ENCODE measurements at places on chromosomes 3 and 15.

- DNase-seq = peak; percentile 48
- H3K36me3 ChIP-seq = no peaks in the 10 kb centered on the region
- H3K4me3 ChIP-seq = no peak overlapping the region
Measured at GRCh38 chr3:36904641-36905040, 40.2 kb downstream of the TRANK1 start.

GRCh38 chr3:72702997-72703396 lies 145.2 kb downstream of the SHQ1 start:
- no peak overlapping the region for H3K4me3 ChIP-seq
- DNase-seq = no peak
- H3K27ac ChIP-seq = no peak overlapping the region
- no peaks in the 10 kb centered on the region for H3K27me3 ChIP-seq
- no peaks in the 10 kb centered on the region for H3K36me3 ChIP-seq

- no peaks in the 10 kb centered on the region for H3K27me3 ChIP-seq
- no peak overlapping the region for H3K27ac ChIP-seq
- no peak overlapping the region for H3K4me3 ChIP-seq
- no peaks in the 10 kb centered on the region for H3K36me3 ChIP-seq
Measured at GRCh38 chr15:33941279-33942063, 26.8 kb upstream of the CHRM5 start.

- no peaks in the 10 kb centered on the region for H3K4me1 ChIP-seq
- no peak for DNase-seq
Measured at GRCh38 chr15:84795186-84795585, 22.0 kb upstream of the ALPK3 start.

- no peak for DNase-seq
- H3K4me3 ChIP-seq = no peak overlapping the region
- no peak overlapping the region for H3K27ac ChIP-seq
- H3K4me1 ChIP-seq = no peaks in the 10 kb centered on the region
- H3K36me3 ChIP-seq = no peaks in the 10 kb centered on the region
Measured at GRCh38 chr3:2910997-2911396, 199.2 kb downstream of the IL5RA start.

DNA sequence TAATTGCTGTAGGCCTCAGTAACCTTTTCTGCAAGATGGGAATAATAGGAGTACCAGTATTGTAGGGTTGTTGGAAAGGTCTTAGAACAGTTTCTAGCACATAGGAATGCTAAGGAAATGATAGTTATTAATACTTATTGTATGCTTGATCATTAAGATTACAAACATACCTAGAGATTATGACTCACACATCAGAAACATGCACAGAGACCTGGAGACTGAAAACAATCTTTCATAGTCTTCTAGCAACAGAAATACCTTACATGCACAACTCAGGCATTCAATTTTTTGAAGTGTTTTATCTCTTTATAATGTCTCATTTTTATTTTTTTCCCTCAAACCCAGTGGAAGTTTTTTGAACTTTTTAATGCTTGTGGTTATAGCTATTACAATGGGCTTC lies 104.4 kb upstream of the ZBTB20 start:
- H3K27ac ChIP-seq = no peak overlapping the region
- no peak for DNase-seq

DNA sequence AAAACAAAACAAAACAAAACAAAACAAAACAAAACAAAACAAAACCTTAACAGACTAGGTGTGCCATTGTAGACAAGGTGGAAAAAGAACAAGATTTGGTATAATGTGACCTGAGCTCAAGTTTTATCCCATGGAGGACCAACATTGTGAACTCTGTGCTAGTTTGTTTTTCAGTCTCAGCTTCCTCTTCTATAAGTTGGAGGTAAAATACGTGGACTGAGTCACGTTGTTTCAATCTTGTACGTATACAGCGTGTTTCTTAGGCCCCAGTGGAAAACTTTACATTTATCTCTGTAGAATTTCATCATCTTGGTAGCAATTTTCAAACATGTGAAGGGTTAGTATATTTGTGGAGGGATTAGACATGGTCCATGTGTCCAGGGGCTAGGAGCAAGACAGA lies 261.6 kb downstream of the CD47 start:
- H3K4me3 ChIP-seq = no peak overlapping the region
- H3K27ac ChIP-seq = no peak overlapping the region
- no peaks in the 10 kb centered on the region for H3K27me3 ChIP-seq
- no peaks in the 10 kb centered on the region for H3K36me3 ChIP-seq

DNA sequence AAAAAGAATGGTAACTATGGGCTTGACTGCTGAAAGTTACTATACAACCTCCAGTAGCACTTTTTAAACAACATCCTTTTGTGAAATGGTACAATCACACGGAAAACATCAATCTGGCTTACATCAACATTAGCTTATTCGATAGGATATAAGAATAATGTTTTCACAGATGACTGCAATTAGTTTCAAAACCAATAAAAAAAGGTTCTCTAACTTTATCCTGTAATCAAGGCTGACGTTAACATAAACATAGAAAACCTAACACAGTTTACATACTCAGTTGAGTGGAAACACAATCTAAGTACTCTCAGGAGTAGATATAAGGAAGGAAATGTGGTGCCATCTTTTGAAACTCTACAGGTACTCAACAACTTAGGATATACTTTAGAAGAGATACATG lies 102.2 kb downstream of the DLG1 start:
- no peak overlapping the region for H3K27ac ChIP-seq
- peaks cover 15% of the 10 kb centered on the region for H3K36me3 ChIP-seq
- DNase-seq = no peak
- no peaks in the 10 kb centered on the region for H3K4me1 ChIP-seq
- no peak overlapping the region for H3K4me3 ChIP-seq

GRCh38 chr3:72490688-72491435 lies 357.4 kb downstream of the SHQ1 start:
- no peak overlapping the region for H3K4me3 ChIP-seq
- H3K27ac ChIP-seq = no peak overlapping the region
- H3K27me3 ChIP-seq = no peaks in the 10 kb centered on the region
- H3K36me3 ChIP-seq = no peaks in the 10 kb centered on the region
- no peaks in the 10 kb centered on the region for H3K4me1 ChIP-seq
- peak; percentile 39 for DNase-seq

DNA sequence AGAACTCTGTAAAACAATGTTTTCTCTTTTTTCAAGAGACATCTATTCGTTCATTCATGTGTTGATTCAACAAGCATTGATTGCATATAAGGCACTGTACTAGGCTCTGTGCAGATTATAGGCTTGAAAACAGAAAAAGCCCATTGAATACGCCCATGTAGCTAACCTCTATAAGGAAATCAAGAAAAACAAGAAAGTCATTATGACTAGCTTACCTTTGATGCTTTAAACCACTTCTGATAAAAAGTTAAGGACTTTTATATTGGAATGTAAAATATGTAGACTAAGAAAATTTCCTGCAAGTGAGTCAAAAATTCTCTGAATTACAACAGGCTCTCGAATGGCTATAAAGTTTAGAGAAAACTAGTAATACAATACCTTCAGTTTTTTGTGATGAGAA lies 92.5 kb downstream of the BDH1 start:
- peaks cover 28% of the 10 kb centered on the region for H3K4me1 ChIP-seq
- H3K27ac ChIP-seq = no peak overlapping the region
- H3K36me3 ChIP-seq = no peaks in the 10 kb centered on the region
- DNase-seq = no peak
- H3K4me3 ChIP-seq = no peak overlapping the region
- no peaks in the 10 kb centered on the region for H3K27me3 ChIP-seq

DNA sequence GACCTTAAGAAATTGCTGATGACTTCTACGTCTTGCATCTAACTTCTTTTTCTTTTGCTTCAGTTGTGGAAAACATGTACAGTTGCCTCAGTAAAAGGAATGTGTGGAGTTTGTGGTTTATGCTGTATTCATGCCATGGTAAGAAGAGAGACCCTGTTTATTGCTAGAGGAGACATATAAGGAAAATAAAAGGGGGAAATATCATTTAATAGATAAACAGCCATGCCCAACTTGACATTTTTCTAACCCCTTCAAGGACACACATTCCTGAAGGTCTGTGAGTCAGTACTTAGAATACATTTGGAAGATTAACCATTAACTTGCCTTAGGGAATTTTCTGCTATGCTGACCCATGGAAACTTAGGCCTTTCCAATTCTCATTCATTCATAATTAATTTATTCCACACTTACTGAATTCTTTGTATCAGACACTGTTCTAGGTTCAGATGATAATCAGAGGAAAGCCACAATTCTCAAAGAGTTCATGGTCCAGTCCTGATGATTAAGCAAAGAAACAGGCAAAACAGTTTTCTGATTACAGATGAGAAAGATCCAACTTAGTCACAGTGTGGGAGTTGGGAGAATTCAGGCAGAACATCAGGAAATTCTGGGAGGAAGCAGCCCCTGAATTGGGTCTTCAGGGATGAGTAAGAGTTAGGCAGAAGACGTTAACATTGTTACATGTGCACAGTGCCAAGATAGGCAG lies 329.8 kb upstream of the RASGRP1 start:
- no peak overlapping the region for H3K27ac ChIP-seq
- no peaks in the 10 kb centered on the region for H3K36me3 ChIP-seq
- DNase-seq = no peak

DNA sequence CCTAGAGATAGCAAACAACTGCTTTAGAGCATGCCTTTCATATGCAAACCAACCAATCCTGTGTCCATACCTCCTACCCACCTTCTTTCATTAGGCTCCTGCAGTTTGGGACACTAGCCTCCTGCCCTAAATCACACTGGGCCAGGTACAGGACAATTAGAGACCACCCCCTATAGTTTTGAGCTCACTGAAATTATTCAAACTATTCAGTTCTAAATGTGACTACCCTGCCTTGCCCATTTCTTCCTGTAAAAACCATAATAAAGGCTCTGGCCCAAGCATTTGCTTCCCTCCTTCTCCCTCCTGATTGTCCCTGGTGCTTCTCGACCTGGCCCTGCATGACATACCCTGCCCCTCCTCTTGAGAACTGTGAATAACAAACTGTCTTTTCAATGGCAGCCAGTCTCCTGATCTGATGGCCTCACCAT lies 31.4 kb upstream of the LRIG1 start:
- H3K36me3 ChIP-seq = no peaks in the 10 kb centered on the region
- peak overlapping the region; percentile 91 for H3K27ac ChIP-seq
- peaks cover 60% of the 10 kb centered on the region for H3K4me1 ChIP-seq
- no peaks in the 10 kb centered on the region for H3K27me3 ChIP-seq
- H3K4me3 ChIP-seq = peak overlapping the region; percentile 18

GRCh38 chr3:45035441-45036301 lies 9.6 kb downstream of the CLEC3B start:
- no peak overlapping the region for H3K27ac ChIP-seq
- no peaks in the 10 kb centered on the region for H3K36me3 ChIP-seq
- H3K27me3 ChIP-seq = peaks cover 53% of the 10 kb centered on the region
- peak overlapping the region; percentile 49 for H3K4me3 ChIP-seq
- H3K4me1 ChIP-seq = peaks cover under 1% of the 10 kb centered on the region
